Mesenchymal stem cell (in vitro differentiated cells and primary cell): ENCODE measurements at places on chromosomes 2 and 18.

DNA sequence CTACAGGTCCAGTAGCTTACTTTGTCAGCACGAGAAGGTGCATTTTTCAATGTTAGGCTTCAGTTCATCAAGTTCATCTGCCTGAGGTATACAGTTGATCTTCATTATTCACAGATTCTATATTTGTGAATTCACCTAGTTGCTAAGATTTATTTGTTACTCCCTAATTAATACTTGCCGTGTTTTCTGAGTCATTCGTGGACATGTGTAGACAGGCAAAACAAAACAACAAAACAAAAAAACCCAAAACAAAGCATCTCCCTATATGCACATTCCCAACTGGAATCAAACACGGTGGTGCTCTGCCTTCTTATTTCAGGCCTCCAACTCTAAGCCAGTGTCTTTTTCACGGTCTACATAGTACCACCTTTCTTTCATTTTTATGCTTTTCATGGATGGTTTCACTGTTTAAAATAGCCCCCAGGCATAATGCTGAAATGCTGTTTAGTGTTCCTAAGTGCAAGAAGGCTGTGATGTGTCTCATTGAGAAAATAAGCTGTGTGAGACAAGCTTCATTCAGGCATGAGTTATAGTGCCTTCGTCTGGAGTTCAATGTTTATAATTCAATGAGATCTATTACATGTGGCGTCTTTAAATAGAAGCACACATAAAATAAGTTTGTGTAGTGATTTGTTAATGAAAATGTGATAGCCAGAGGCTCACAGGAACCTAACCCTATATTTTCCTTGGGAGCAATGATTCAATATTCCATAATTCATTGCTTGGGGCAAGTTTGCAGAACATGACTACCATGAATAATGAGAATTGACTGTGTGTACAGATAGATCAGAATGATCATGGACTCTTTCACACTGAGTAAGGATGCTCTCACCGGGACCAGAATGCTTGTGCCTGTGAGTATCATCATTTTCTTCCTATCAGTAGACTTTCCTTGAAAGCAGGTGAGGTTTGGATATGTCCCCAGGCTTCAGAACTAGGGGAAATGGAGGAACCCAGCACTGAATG lies 24.6 kb downstream of the ITGB6 start:
- no peak overlapping the region for H3K4me3 ChIP-seq
- H3K4me1 ChIP-seq = no peaks in the 10 kb centered on the region
- H3K27me3 ChIP-seq = no peaks in the 10 kb centered on the region

- no peaks in the 10 kb centered on the region for H3K27me3 ChIP-seq
- H3K27ac ChIP-seq = peak overlapping the region; percentile 11
- no peak overlapping the region for H3K4me3 ChIP-seq
- H3K4me1 ChIP-seq = peaks cover 1% of the 10 kb centered on the region
Observed at GRCh38 chr18:44149706-44150105, 531.0 kb upstream of the SETBP1 start.

- H3K27ac ChIP-seq = no peak overlapping the region
- H3K36me3 ChIP-seq = peaks cover 25% of the 10 kb centered on the region
Observed at GRCh38 chr2:16553226-16553625, 112.4 kb downstream of the CYRIA start.

- peaks cover 7% of the 10 kb centered on the region for H3K36me3 ChIP-seq
- DNase-seq = no peak
- no peak overlapping the region for H3K4me3 ChIP-seq
- peaks cover 3% of the 10 kb centered on the region for H3K27me3 ChIP-seq
Observed at GRCh38 chr2:109497911-109498870, 115.6 kb downstream of the SEPTIN10 start.

GRCh38 chr2:57882895-57883515 lies 163.6 kb upstream of the VRK2 start:
- no peaks in the 10 kb centered on the region for H3K4me1 ChIP-seq
- H3K27ac ChIP-seq = no peak overlapping the region
- no peak for DNase-seq
- no peak overlapping the region for H3K4me3 ChIP-seq
- no peaks in the 10 kb centered on the region for H3K36me3 ChIP-seq

DNA sequence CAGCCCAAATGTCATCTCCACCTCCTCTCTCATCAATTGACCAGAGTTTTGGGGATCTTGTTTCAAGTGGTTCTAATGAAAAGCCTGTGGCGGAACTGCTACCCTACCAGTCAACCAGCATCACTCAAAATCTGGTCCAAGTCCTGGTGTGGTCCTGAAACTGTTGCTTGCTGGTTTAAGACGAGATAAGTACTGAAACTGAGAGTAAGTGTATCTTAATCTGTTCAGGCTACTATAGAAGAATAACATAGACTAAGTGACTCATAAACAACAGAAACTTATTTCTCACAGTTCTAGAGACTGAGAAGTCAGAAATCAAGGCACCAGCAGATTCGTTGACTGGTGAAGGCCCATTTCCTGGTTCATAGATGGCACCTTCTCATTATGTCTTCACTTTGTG lies 879 bp upstream of the GALNT5 start:
- no peaks in the 10 kb centered on the region for H3K27me3 ChIP-seq
- H3K27ac ChIP-seq = no peak overlapping the region
- peaks cover 15% of the 10 kb centered on the region for H3K4me1 ChIP-seq
- DNase-seq = no peak
- no peaks in the 10 kb centered on the region for H3K36me3 ChIP-seq

DNA sequence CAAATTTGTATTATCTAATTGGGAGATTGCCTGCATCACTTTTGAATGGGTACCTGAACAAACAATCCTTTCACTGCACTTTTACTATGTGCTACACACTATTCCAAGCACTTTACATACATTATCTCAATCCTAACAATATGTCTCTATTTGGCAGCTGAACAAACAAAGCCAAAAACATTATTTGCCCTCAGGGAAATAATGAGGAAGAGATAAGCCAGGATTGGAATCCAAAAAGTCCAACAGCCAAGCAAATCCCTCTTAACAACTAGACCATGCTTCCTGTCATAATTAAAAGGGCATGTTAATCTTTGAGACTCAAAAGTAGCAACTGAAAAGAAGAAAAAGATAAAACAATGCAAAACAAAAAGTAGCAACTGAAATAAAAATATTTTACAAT lies 32.1 kb downstream of the RPRD1A start:
- H3K27me3 ChIP-seq = no peaks in the 10 kb centered on the region
- peaks cover 1% of the 10 kb centered on the region for H3K4me1 ChIP-seq
- DNase-seq = no peak
- H3K36me3 ChIP-seq = peaks cover 7% of the 10 kb centered on the region
- H3K27ac ChIP-seq = no peak overlapping the region

DNA sequence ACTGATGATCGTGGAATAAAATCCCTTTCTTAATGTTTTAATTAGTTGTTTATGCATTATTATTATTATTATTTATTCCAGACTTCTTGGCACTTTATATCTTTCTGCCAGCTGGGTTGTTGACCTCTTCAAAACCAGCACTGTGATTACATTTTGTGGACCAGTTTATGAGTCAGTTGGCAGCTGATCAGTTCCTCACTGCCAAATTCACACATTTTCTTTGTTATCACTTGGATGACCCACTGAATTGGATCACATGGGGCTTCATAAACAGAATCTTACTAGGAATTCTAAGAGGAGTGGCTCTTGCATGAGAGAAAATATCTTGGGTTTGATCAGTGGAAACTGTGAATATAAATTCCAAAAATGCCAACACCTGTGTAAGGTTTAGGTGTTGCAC lies 321.8 kb upstream of the SPRED2 start:
- no peaks in the 10 kb centered on the region for H3K4me1 ChIP-seq
- DNase-seq = no peak

- H3K27me3 ChIP-seq = no peaks in the 10 kb centered on the region
- H3K4me1 ChIP-seq = peaks cover 6% of the 10 kb centered on the region
- no peak overlapping the region for H3K4me3 ChIP-seq
- no peaks in the 10 kb centered on the region for H3K36me3 ChIP-seq
Observed at GRCh38 chr2:48114256-48114655, 208.0 kb upstream of the FBXO11 start.

- no peaks in the 10 kb centered on the region for H3K36me3 ChIP-seq
- no peak overlapping the region for H3K27ac ChIP-seq
- no peak overlapping the region for H3K4me3 ChIP-seq
- DNase-seq = no peak
- H3K27me3 ChIP-seq = peaks cover 4% of the 10 kb centered on the region
Observed at GRCh38 chr18:13548966-13549879, 177.1 kb downstream of the FAM210A start.

- no peaks in the 10 kb centered on the region for H3K4me1 ChIP-seq
- H3K27me3 ChIP-seq = no peaks in the 10 kb centered on the region
- no peak for DNase-seq
- H3K36me3 ChIP-seq = no peaks in the 10 kb centered on the region
Observed at GRCh38 chr2:48048476-48049171, 142.3 kb upstream of the FBXO11 start.

DNA sequence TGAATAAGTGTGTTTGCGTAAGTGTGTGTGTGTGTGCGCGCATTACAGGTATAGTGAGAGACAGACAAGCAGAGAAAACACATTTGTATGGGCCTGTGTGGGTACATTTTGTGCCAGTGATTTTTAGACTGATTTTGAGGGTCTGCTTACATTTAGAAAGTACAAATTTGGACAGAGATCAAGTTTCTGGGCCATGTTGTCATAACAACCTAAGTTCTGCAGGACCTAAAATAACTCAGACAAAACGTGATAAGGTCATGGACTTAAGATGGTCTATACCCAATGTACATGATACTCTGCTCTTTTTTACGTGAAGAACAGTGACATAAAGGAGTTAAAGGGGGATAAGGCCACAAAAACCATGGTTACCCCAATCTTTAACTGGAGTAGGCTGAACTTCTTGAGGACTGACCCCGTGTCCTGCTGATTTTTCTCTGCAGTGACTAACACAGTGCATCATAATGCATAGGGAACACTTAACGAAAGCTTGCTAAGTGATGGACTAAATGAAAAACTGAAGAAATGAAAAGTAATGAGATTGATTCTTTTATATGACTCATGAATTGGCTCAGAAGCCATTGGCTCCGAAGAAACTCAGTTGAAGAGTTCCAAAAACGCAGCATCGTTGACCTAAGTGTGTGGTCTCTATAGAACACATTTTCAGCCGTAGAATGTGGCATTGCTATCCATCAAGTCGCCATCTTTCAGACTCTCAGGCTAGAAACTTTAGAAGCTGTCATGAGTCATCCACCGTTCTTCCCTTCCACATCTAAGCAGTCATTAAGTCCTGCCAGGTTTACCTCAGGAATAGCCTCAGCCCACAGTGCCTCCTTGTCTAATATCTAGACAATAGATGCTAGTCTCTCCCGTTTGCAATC lies 61.6 kb upstream of the NCOA1 start:
- H3K27ac ChIP-seq = no peak overlapping the region
- peak; percentile 23 for DNase-seq
- H3K4me3 ChIP-seq = peak overlapping the region; percentile 22
- H3K36me3 ChIP-seq = no peaks in the 10 kb centered on the region

- H3K27me3 ChIP-seq = no peaks in the 10 kb centered on the region
- H3K27ac ChIP-seq = no peak overlapping the region
- H3K4me1 ChIP-seq = no peaks in the 10 kb centered on the region
Observed at GRCh38 chr2:15311201-15311907, 249.8 kb downstream of the NBAS start.

- no peaks in the 10 kb centered on the region for H3K36me3 ChIP-seq
- no peaks in the 10 kb centered on the region for H3K27me3 ChIP-seq
- DNase-seq = no peak
- H3K4me1 ChIP-seq = no peaks in the 10 kb centered on the region
Observed at GRCh38 chr18:28030458-28030857, 146.5 kb downstream of the CDH2 start.

DNA sequence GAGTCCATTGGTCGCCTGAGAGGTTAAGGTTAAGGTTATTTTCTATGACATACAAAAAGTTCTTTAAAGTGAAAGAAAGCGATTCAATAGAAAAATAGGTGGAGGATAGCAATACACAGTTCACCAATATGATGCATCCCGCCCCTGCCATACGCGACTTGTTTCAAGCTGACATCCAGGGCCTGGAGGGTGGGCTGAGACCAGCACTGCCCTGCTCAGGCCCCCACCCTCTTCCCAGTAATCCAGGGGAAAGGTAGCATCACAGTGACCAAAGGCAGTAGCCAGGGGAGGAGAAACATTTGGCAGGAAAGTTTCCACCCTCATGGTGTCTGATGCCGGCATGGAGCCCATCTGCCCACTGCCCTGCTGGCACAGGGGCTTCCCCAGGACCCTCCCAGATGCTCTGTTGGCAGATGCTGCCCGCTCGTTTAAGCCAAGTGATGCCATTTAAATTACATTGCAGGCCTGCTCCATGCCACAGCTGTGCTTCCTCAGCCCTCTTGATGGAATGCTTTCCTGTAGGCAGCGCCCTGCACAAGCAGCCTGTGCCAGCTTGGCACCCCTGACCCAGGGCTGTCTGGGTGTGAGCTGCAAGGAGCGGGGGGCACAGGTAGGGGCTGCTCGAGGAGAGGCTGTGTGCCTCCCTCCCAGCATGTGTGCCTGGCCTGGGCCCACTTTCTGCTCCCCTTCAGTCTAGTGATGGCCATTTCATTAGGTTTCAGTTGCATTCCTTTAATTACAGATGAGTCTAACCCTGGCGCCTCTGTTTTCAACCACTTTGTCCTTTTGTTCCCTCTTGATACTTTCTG lies 10.7 kb upstream of the ANO7 start:
- H3K27ac ChIP-seq = no peak overlapping the region
- peaks cover 73% of the 10 kb centered on the region for H3K36me3 ChIP-seq

DNA sequence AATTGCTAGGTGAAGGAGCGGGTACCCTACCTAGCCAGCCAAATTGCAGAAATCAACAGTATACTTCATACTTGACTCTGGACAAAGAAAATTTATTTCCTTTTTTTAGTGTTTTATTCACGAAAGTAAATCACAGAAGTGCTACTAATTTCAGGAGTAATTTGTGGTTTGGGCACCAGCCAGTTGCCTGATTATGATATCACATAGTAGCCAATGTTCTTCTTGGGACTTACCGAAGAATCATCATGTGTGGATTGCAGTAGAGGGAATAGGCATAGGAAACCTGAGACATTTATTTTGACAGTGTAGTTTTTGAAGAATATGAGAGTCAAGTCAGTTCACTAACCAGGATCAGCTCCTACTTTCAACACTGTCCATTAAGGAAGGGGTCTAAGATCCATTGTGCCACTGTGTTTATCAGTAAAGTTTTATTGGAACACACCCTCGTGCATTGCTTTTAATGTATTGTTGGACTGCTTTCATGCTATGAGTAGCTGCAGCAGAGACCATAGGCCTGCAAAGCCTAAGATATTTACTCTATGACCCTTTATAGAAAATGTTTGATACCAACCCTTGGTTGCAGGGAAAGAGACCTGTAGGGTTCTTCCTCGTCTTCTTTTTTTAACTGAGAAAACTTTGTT lies 32.1 kb downstream of the TNFRSF11A start:
- no peak for DNase-seq
- no peaks in the 10 kb centered on the region for H3K4me1 ChIP-seq
- no peaks in the 10 kb centered on the region for H3K27me3 ChIP-seq

- no peaks in the 10 kb centered on the region for H3K27me3 ChIP-seq
- no peaks in the 10 kb centered on the region for H3K4me1 ChIP-seq
- DNase-seq = no peak
- no peak overlapping the region for H3K4me3 ChIP-seq
Observed at GRCh38 chr2:61268249-61268648, 106.3 kb downstream of the C2orf74 start.

GRCh38 chr2:18662689-18663088 lies 73.3 kb upstream of the NT5C1B start:
- H3K36me3 ChIP-seq = no peaks in the 10 kb centered on the region
- peaks cover 1% of the 10 kb centered on the region for H3K4me1 ChIP-seq
- no peaks in the 10 kb centered on the region for H3K27me3 ChIP-seq
- no peak for DNase-seq
- no peak overlapping the region for H3K4me3 ChIP-seq
